ENCODE measurements at places on chromosomes 12 and 14. TPM values are rescaled to one million over a fixed set of nuclear protein-coding genes. Genes with fewer than 3 reads are reported as not detected.

DNA sequence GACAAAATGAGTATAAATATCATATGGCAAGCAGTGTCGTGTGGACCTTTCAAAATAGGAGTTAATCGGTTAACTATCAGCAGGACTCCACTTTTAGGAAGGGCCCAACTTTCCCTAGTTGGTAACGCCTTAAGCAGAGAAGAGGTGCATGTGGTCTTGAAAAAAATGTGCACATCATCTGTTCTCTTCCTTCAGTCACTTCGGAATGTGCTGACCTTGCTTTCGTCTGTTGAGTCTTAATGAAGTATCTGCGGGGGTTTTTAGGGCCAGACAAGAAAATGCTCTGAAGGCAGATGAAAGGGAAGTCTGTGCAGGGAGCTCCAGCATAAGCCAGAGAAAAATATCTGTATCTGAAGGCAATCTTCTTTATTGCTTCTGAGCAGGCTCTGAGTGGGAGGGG lies 185.2 kb downstream of the AEBP2 start:
- no peak for DNase-seq

- DNase-seq: no peak
These were observed 276.6 kb downstream of the ACSS3 start for GRCh38 chr12:81354327-81354932.

DNA sequence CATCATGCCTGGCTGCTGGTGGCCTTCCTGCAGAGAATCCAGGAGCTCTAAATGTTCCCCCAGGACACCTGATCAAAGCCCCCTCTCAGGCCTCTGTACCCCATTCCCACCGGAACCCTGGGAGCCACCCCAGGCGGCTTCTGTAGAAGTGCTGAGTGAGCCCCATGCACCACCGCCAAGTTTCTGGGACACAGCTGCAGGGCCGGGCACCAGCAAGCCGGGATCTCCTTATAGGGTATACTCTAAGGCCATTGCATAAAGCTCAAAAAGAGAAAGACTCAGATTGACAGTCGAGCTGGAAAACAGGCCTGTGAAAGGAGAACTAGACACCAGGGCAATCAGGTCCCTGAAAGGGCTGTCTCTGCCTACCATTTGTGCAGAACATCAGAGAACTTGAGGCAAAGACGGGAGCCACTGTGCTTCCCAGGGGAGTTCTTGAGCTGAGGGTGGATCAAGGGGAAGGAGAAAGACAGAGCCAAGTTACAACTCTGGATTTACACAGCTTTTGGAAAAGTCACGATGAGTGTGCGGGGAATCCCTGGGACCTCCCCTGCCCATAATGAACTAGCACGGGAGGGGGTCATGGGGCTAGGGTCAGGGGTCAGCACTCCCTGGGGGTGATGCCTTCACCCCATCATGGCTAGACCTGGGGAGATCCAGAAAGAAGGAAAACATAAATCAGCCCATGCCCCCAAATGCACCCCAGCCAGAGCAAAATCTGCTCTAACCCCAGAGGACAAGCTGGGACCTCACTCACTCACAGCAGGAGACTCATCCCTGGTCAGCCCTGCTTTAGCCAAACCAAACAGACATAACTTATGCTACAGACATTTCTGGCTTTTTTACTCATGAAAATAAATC lies 51.1 kb downstream of the ITPK1 start:
- DNase-seq: no peak

GRCh38 chr12:23950775-23951451 lies 1.4 kb upstream of the SOX5 start:
- no peak for DNase-seq

- no peak for DNase-seq
These were observed at the start of gene GPR68 for GRCh38 chr14:91244501-91244901. Gene GPR68 (minus strand): TSS chr14:91244704. CDS start chr14:91235050, 9,654 bp downstream.

DNA sequence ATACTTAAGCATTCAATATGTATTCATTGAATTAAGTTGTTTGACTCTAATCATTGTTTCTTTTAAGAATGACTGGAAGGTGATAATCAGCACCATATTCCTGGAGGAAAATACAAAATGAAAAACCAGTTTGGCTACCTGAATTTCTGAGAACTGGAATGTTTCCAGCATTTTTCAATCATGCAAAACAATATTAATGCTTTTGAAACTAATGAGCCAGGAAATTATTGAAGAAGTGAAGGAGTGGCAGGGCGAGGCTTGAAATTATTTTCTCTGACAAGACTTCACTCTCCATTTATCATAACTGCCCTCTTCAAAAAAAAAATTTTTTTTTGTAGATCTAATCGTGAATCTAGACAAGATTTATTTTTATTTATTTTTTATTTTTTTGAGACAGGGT lies 19.0 kb downstream of the TMEM19 start:
- no peak for DNase-seq

DNA sequence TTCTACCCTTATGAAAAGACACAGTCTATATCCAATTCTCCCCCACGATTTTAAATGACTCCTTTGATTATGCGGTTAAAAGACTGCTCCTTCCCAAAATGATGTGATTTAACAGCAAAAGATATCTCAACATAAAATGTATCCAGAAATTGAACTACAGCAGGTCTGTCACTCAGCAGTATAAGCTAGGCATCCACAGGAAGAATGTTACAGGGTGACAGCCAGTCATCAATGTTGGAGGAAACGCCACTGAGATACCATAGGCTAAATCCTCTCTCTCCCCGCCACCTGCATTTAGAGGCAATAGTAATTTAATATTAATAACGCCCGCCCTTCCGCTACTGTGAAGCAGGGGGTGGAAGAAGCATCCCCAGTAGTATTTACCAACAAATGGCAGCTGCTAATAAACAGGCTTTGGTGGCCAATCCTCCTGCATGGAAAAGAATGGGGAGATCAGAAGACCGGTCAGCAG lies 613 bp downstream of the RECQL start:
- no peak for DNase-seq

DNA sequence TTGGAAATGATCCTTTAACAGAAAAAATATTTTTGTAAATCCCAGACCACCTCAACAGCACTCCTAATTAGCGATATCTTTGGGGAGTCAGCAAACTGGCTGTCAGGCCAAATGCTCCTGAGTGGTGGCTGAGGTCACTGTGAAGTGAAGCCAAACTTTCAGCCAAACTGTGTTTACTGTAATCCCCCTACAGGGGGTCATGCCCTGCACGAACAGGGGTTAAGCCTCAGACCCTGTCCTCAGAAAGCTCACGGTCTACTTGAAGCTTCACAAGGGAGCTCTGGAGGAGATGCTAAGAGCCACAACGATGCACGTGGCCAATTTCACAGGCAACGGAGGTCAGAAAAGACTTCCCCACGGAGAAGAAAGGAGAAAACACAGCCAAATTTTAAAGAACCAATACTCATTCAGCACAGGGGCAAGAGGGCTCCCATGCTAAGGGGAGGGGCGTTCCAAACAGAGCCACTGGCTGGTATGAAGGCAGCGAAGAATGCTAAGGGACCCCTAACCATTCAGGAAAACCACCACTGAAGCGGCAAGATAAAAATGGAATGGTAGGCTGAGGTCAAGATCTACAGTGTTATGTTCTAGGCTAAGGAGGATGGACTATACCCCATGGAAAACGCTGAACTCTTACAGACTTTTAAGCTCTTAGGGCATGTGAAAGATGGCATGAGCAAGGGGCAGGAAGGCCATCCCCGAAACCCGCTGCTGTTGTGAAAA lies 105.4 kb downstream of the ITPR2 start:
- DNase-seq: no peak

Gene GPR162
- 0.59 TPM for total RNA-seq
